ELF-1 (cell line): ENCODE measurements at places on chromosomes 3 and 15.

- DNase-seq, result peak; percentile 67
Measured at GRCh38 chr15:45573961-45574629, 13.1 kb upstream of the BLOC1S6 start.

DNA sequence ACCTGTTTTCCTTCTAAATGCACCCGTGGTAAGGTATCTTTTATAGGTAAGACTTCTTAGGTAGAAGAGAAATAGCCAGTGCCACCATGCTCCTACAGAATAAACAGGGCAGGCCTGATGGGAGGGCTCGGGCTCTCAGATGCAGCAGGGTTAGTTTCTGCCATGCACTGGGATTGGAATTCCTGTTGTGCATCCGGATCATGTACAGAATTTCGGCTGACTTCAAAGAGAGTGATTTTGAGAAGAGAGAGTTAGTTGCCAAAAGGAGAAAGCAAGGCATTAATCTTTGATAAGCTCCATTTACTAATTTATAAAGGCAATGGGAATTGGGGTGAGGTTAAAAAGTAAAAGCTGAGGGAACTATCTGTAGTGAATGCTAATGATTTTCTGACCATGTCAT lies 211.2 kb downstream of the WDR72 start:
- DNase-seq, result no peak

GRCh38 chr3:71926616-71927015 lies 141.7 kb upstream of the PROK2 start:
- peak; percentile 44 for DNase-seq

GRCh38 chr3:101011136-101011535 lies 17.9 kb upstream of the ABI3BP start:
- DNase-seq, result no peak

- peak; percentile 65 for DNase-seq
Measured at GRCh38 chr3:39808467-39809180, 785 bp upstream of the MYRIP start.

DNA sequence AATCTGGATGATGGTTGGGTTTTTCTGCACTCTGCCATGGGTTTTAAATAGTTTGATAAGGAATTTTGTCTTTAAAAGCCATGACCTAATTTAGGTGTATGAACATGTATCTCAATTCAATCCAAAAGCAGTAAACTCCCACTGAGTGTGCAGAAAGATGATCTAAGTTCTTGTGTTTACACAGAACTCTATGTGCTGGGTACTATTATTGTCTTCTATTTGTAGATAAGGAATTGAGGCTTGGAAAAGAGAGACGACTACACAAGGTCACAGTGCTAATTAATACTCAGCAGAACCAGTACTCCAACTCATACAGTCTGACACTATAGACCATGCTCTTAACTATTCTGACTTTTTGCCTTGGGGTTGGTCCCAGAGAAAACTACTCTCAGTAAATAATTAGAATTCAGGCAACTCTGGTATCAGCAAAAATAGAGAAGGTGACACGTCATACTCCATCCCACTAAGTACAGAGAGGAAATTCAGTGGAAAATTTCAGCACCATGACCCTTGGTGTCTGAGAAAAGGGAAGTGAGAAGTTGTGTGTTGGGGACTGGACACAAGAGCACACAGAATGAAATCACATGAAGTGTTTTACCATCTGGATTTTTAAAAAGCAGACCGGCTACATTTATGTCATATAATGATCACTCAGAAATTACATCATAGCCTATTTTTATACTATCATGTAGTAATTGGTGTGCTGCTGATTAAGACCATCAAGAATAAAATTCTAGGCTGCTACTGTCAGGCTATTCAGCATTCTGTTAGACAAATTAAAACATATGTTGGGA lies 18.3 kb upstream of the MYH15 start:
- DNase-seq, result no peak

- DNase-seq, result no peak
Measured at GRCh38 chr15:94177112-94177511, 54.2 kb upstream of the MCTP2 start.

GRCh38 chr3:98764472-98764884 lies 1.3 kb downstream of the ST3GAL6 start:
- no peak for DNase-seq

DNA sequence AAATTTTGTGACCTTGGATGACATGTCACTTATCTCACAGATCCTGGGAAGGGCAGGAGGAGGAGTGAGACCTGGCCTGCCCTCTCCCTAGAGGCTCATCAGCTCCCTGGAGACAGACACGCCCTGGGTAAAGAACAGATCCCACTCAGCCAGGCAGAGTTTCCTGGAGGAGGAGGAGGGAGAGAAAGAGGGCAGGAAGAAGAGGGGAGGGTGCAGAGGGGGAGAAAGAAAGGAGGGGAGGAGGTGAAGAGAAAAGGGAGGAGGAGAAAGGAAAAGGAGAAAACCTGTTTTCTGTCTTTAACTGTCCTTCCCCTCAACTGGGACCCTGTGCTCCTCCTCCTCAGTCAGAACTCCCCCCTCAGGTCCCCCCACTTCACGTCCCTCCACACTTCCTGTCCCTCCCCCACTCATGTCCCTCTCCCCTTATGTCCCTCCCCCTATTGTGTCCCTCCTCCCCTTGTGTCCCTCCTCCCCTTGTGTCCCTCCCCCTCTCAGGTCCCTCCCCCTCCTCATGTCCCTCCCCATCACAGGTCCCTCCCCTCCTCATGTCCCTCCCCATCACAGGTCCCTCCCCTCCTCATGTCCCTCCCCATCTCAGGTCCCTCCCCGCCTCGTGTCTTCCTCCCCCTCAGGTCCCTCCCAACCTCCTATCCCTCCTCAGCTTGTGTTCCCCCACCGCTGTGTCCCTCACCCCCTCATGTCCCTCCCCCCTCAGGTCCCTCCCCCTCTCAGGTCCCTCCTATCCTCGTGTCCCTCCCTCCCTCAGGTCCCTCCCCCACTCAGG lies 52.3 kb upstream of the CGNL1 start:
- DNase-seq, result peak; percentile 58

DNA sequence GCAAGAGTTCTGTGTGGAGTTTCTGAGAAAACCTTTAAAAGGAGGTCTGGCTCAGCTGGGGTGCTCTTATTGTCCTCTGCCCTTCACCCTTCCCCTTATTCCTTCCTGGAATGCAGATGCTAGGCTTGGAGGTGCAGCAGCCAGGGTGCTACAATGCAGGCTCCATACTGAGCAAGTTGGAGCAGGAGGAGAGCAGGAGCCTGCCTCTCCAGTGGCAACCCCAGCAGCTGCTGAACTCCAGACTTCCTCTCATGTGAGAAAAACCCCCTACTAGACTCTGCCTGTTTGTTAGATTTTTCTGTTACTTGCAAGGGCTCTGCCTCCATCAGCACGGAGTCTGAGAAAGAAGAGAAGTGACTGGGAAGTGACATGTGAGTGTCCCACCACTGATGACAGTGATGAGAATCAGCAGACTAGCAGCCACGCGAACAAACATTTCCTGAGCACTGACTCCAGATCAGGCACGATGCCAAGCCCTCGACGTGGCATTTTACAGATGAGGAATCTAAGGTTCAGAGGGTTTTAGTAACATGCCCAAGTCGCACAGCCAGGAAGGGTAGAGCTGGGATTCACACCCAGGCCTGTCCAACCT lies 16.1 kb upstream of the RARRES1 start:
- DNase-seq, result no peak

DNA sequence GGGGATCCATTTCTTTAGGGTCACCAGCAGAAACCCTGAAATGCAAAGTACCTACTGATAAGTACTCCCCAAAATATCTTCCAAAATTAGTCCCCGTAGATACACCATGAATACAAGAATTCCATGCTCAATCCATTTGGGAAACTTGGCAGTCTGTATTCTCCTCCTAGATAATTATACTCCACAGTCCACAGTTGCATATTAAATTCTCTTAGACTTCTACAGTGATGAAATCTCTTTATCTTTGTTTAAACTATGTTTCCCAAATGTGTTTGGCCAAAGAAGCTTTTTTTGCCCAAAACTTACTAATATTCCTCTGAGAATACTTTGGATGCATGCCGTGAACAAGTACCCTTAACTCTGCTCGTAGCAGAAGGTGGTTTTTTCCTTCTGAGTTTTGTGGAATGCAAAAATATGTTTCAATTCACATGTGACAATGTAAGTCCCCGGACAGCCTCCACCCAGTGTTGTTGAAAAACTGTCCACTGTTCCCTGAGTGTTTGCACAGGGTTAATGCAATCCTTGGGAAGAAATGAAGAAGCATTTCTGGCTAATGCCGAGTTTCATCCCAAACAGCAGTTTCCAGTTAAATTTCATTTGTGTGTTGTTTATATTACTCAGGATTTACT lies 126.7 kb downstream of the ARNT2 start:
- no peak for DNase-seq

DNA sequence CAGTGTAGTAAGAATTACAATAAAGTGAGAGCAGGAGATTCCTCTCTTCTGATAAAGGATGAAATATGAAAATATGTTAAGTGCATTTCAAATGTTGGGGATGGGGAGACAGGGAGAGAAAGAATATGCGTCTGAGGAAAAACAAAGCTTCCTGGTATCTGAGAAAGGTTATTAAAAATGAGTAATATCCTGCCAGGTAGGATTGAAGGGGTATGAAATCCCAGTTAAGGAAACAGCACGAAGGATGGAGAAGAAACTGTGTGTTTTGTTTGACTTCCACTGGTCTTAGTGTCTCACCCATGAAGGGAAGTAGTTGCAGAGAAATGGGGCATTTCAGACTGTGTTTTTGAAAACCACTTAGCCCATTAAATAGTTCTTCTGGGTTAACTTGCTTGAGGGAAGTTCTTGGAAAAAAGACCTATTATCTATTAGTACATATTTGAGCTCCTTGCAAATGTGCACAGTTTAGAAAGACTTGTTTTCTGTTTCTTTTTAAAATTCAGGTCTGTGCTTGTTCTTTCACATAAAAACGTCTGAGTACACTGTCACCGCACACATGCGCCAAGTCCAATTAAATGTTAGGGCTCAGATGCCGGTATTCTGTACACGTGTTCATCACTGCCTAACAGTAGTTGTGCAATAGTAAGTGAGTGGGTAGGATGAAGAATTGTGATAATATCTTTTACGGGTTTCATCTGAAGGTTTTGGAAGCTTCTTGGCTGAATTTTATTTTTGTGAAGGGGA lies 196.1 kb upstream of the P2RY1 start:
- no peak for DNase-seq

GRCh38 chr3:23654571-23654970 lies 151.2 kb upstream of the UBE2E1 start:
- DNase-seq, result no peak

DNA sequence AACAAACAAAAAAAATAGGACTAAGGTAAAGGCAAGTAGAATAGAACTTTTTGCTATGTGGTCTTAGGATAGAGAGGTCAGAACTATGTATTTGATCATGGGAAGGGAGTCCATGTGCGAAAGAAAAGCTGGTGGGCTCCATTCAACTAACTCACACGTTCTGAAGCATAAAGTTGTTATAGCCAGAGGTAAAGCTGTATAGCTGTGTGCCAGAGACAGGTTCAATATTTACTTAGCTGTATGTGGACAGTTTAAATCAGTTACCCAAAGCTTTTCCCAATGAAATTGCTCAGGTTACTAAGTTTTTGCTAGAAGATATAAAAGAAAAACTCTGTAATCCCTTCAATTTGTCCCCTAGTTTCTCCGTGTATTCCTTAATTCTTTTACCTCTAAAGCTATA lies 37.8 kb downstream of the ADGRG7 start:
- no peak for DNase-seq

DNA sequence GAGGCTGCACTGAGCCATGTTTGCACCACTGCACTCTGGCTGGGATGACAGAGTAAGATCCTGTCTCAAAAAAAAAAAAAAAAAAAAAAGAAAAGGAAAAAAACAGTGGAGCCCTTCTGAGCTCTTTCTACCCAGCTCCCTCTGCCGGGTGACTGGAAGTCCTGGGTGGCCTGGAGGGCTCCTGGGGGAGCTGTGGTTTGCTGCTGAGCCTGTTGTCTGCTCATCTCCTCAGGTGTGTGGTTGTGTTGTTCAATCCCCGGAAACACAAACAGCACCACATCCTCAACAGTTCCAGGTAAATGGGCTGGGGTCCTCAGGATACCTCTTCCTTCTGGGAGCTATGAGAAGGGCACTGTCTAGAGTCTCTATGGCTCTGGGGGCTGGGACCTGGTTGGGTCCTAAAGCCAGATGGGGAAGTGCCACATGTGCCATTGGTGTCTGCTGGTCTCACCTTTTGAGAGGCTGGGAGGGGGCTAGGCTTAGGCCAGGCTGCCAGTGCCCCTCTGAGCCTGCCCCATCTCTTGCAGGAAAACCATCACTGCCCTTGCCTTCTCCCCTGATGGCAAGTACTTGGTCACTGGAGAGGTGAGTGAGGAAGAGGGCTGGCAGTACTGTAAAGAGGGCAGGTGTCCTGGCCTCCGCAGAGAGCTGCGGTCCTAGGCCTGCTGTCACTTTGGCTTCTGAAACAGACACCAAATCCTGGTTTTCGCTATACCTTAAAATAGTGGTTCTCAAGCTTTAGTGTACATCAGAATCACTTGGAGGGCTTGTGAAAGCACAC lies 17.1 kb upstream of the JMJD7 start:
- no peak for DNase-seq

DNA sequence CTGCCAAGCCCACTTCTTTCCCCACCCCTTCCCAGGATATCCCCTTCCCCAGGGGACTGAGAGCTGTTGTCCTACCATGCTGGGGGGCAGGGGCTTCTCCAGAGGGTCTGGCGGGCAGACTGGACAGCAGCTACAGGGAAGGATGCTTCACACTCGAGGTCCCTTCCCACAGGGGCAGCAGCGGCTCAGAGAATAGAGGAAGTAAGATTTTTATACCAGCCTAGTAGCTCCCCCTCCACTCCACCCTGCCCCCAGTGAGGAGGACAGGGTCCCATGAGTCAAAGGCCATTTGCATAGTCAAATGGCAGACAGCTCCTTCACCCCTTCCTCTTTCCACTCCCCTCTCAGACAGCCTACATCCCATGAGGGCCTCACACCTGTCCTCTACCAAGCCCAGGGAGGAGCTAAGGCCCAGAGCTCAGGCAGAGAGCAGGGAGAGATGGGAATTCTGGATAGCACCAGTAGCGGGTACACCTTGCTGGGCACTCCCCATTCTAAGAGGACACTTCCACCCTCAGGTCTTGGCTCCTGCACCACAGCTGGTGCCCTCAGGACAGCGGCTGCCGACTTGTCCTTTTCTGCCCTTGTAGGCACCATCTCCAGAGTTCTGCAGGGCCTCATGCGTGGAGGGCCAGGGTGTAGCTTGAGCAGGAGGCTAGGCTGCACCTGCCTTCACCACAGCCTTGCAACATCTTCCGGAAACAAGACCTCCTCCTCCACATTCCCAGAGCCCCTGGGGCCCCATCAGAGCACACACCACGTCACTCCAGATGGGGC lies at the start of gene TLR9:
TSS of gene TLR9 (minus strand) at position 194 of the 777 bp plus-strand sequence. CDS start at position 78, 116 bp downstream.
- DNase-seq, result no peak

GRCh38 chr3:68631850-68632545 lies 300.3 kb downstream of the TAFA4 start:
- DNase-seq, result peak; percentile 53

GRCh38 chr3:139199421-139200010 lies 144.3 kb upstream of the MRPS22 start:
- DNase-seq, result no peak
